ENCODE measurements at places on chromosomes 7 and 10.

- no peak for DNase-seq
Observed at GRCh38 chr7:42877862-42878261, 34.0 kb downstream of the C7orf25 start.

DNA sequence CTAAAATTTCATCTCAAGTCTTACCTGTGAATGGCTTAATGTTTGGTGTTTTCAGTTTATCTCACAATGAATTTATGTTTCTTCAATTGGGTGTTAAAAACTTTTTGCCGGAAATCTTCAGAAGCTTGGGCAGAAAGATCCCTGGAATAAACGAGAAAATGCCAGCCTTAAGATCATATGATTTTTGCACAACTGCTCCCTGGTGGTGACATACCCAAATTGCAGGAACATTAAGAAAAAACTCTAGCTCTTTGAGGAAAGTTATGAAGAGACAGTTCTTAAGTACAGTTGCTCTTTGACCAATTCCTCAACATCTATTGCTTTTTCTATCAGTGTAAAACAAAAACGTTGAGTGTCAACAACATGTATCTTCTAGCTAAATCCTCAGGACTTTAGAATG lies 48.2 kb upstream of the CREB5 start:
- DNase-seq, result no peak

DNA sequence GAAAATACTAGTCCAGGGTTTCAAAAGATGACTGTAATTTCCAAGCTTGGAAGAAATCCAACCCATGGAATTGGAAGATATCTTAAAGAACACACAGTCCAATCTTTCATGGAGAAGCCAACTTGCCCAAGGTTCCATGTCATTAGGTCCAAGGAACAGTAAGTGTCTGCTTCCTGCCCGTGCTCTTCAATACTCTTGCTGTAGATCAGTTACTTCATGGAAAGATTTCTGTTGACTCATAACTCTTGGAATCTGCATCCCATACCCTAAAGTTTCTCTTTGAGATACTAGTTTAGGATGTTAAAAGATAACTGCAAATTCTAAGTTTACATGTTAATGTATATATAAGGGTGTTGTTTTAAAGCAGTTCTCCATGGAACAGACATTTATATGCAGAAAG lies 127.9 kb upstream of the SLC13A1 start:
- no peak for DNase-seq

DNA sequence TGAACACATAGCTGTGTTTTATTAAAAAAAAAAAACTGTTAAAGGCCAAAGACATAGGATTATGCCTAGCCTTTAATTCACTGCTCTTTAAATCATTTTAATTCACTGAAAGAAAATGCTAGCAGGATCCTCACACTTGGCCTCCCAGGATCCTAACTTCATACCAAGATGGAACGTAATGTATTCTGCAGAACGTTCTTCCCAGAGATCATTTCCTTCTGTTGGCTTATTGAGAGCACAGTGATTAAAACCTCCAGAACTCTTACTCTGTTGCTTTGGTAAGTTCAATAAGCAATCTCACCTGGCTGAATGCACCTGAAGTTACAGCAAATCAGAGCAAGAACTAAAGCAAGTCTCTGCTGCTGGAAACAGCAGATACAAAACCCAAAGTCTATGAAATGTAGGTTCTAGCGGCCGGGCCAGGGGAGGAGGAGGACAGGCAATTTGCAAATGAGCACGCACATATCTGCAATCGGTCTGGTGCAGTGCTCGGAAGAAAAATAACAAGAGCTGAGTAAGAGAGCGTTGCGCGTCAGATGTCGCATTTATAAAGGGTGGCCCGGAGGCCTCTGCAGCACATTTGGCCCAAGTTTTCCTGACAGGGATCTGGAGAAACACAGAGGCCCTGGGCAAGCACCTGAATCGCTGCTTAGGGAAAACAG lies 193.9 kb downstream of the FAM107B start:
- DNase-seq, result no peak

GRCh38 chr7:100158229-100159098 lies at the start of gene TRAPPC14:
TSS of gene TRAPPC14 (minus strand) at chr7:100158723. CDS start at chr7:100158499, 224 bp downstream.
- peak; percentile 73 for DNase-seq

DNA sequence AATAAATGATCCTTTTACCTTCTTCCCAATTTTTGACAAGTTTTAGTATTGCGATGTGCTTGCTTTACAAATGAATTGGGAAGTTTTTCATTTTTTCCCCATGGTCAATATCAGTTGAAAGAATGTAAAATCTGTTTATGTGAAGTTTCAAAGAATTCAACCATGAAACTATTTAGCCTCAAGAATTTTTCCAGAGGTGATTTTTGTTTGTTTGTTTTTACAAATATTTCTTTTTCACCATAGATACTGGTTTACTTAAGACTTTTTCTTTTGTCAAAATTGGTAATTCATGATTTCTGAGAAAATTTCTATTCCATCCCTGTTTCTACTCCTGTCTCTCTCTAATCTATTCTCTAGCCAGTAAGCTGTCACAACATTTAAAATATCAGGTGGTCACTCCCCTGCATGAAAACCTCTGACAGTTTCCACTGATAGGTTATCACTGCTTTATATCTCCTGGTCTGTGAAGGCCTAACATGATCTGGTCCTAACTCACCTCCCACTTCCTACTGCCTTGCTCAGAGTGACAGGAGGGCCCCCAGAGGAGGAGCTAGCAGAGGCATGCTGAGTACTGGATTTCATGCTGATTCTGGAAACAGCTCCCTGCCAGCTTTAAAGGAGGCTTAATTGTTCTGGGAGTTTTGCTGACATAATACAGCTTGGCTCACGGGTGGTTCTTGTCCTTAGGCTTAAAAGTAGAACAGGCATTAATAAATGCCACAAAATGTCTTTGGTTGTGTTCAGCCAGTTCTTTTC lies 7.6 kb upstream of the ARMS2 start:
- DNase-seq, result no peak

GRCh38 chr10:88557256-88557655 lies 25.9 kb downstream of the RNLS start:
- DNase-seq, result peak; percentile 2

GRCh38 chr7:151053096-151053495 lies 4.6 kb downstream of the CDK5 start:
- DNase-seq, result no peak

GRCh38 chr7:18320422-18320821 lies 175.1 kb upstream of the HDAC9 start:
- no peak for DNase-seq

DNA sequence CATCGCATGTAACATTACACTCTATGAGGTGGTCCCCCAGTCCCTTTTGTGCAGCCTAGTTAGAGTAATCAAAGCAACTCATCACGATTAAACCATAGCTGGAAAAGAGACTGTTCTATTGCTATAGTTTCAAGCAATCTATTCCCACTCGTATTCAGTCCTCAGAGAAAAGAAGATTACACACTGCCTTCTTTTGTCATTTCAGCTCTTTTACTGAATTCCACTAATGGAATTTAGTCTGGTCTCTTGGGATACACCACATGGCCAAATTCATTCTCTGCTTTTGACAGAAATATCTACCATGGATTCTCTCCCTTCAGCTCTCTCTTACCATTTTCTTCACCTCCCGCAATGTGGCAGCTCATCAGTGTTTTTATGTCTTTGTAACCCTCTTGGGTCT lies 108.9 kb upstream of the HDAC9 start:
- peak; percentile 9 for DNase-seq

DNA sequence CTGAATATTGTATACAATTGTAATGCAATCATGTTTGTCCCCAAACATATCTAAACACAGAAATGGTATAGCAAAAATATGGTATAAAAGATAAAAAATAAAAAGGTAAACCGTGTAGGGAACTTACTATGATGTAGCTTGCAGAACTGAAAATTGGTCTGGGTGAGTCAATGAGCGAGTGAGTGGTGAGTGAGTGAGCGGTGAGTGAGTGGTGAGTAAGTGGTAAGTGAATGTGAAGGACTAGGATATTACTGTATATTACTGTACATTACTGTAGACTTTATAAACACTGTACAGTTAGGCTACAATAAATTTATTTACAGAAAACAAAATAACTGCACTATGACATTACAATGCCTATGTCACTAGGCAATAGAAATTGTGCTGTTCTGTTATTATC lies 1163.2 kb upstream of the SORCS1 start:
- peak; percentile 15 for DNase-seq

DNA sequence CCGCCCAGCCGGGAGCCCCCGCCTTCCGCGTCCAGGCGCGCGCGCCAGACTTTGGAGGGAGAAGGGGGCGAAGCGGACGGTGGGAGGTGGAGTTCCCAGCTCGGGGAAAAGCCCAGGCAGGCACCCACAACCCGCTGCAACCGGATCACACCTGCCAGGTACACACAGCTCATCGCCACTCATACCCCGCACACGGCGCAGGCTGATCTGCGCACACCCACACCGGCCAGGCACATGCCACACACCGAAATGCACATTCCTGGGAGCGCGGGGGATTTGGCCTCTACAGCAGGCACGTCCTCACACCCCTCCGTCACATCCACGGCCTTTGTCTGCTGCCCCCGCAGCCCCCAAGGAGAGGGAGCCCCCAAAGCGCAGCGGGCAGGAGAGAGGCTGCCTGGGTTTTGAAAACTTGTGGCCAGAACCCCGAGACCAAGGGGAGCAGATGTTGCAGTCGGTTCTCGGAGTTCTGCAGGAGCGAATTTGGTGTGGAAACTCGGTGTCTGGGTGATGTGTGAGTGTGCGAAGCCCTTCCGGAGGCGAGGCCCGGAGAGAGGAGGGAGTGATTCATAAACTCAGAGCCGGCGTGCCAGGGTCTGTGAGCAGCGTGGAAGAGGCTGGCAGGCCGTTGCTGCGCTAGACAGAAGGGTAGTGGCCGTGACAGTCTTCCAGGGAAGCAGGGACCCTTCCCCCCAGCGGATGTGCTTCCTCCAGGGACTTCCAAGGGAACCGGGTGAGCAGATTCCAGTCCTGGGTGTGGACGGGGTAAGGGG lies 734 bp downstream of the CHST3 start:
- DNase-seq, result peak; percentile 82

- DNase-seq, result peak; percentile 23
Observed at GRCh38 chr7:68785036-68785435, 813.2 kb upstream of the AUTS2 start.

DNA sequence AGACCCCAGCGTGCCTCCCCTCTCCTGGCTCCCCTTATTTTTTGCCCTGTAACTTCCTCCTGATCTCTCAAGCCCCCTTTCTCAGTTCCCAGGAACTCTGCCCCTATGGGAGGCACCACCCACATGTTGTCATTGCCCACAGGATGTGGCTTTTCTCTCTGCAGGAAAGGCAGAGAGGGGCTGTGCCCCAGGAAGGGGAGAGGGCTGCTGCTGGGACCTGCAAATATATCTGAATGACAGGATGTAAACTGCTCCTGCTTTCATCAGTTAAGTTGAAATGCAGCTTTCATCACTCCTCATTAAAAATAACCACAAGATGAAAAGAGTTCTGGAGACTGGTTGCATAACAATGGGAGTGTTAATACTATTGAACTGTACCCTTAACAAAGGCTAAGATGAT lies 103.3 kb downstream of the CLEC2L start:
- no peak for DNase-seq

DNA sequence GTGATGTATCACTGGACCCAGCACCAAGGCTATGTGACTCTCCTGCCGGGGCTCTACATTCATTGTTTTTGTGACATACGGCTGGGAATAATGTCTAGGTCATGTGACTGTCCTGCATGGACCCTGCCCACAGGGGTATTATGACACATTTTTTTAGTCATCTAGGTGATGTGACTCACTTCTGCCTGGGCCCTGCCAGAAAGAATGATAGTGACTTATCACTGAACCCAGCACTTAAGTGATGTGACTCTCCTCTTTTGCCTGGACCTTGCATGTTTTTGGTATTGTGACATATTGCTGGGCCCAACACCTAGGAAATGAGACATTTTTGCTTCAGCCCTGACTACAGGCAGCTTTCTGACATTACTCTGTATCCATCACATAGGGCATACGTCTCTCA lies 51.1 kb upstream of the ZNF107 start:
- DNase-seq, result no peak
